ENCODE measurements at places on chromosomes 6 and 20.

- ATAC-seq: no peak
Measured at GRCh38 chr6:161788531-161788930, 514.7 kb upstream of the AGPAT4 start.

GRCh38 chr6:117600008-117600743 lies 2.1 kb downstream of the GOPC start:
- ATAC-seq: no peak

DNA sequence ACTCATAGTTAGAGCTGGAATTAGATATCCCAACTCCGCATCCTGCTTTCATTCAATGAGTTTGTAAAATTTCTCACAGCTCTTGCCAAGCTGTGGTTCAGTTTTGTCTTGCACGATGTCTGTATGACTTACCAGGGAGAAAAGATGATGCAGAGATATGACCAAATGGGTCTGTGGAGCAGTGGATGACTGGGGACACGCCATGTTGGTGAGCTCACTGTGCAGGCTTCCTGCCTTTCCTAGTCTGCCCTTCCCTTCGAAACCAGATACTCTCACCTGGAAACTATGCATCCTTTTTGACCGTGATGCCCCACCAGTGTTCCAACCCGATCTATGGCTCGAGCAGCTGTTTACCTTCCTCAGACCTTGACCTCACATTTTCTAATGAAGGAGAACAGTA lies 262.7 kb upstream of the BMP2 start:
- ATAC-seq: no peak

GRCh38 chr6:8731874-8732273 lies 296.5 kb upstream of the SLC35B3 start:
- ATAC-seq: no peak

- no peak for ATAC-seq
Measured at GRCh38 chr20:8060977-8061376, 41.4 kb upstream of the TMX4 start.

- ATAC-seq: no peak
Measured at GRCh38 chr20:25341716-25342680, 48.6 kb downstream of the ABHD12 start.

- ATAC-seq: peak; percentile 79
Measured at GRCh38 chr20:62219992-62220665, at the start of gene HRH3. TSS of gene HRH3 (minus strand) at chr20:62220278. CDS start at chr20:62219970, 308 bp downstream.

DNA sequence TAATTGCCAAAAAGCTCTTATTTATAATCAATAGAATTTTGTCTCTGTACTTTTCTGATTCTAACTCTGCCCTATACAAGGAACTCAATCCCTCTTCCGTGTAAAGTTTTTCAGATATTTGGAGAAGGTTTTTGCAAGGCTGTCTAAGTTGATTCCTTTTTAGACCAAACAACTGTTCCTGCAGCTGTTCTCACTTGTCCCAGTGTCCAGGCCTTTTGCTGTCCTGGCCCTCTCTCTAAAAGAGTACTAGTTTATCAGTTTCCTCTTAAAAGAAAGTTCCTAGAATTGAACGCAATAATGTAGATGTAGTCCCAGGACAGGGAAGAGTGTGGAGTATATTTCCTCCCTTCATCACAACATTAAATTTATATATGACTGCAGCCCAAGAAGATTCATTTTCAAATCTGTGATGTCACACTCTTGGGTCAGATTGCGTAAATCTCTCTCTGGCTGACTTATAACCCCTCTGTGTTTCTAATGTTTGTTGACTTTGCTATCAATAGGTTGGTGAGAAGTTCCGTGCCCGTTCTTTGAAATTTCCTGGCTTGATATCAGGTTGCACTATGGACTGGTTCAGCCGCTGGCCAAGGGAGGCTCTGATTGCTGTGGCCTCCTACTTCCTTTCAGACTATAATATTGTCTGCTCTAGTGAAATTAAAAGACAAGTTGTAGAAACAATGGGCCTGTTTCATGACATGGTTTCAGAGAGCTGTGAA lies 139.4 kb upstream of the GLP1R start:
- ATAC-seq: no peak

DNA sequence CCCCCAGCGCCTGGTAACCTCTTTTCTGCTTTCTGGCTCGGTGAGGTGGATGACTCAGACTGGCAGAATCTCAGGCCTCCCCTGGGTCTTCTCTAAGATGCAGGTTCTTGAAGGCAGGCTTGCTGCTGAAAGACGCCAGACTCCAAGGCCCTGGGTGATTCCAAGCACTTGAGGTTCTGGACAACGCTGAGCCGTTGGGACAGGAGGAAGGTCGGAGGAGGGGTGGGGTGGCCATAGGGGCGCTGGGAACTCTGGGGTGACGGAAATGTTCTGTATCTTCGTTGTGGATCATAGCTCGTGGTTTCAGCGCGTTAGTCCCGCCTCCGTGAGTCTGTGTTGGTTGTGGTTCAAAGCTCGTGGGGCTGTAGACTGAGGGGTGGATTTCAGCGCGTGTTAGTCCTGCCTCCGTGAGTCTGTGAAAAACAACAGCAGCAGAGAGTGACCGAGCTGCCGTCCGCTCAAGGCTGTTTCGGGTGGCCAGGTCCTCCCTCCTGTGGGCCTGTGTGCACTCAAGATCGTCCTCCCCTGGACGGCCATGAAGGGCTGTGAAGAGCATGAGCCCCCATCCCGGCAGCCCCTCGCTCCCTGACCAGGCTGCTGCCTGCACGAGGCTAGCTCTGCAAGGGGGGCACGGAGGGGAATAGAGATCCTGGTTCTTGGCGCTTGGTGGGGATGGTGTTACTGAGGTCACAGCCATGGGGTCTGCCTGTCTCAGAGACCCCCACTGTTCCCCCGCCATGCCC lies 7.7 kb downstream of the NTSR1 start:
- ATAC-seq: no peak

- peak; percentile 49 for ATAC-seq
Measured at GRCh38 chr6:158819213-158819976, at the start of gene EZR. TSS of gene EZR (minus strand) at chr6:158819368. CDS start at chr6:158818093, 1,275 bp downstream.

GRCh38 chr6:56223995-56224394 lies 23.4 kb downstream of the COL21A1 start:
- ATAC-seq: peak; percentile 74

All from motor neuron (in vitro differentiated cells).